ENCODE measurements at places on chromosomes 7 and 10.

DNA sequence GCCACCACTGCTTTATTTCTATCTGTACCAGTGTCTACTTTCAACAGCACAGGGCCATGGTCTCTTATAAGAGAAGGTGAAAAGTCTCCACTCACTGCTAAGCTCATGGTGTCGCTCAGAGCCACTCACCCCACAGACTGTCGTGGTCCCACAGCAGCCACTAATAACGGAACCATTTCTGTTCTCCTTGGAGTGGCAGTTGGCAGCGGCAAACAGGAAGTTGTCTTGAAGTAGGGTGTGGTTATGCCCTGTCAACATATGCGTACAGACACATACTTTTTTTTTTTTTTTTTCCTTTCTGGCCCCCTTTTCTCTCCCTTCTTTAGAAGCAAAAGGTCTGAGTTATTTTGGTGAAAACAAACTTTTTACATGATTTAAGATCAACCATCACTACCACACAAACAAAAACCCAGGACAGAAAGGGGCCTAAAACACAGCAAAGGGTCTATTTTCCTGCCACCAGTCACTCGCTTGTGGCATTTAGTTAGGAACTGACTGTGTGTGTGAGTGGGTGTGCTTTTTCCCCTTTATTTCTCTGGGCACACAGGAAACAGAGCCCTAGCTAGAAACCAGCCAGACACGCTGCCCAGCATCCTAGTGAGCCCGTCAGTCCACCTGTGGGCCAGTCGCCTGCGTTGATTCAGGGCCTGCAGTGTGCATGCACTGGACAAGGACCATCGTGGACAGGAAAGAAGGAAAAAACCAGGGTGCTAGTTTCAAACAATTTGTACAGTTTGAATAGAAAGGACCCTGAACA, 96.7 kb upstream of the EFCAB10 start:
- DNase-seq, result peak; percentile 46

GRCh38 chr10:83725567-83725966, 413.7 kb upstream of the GHITM start:
- DNase-seq, result no peak

GRCh38 chr10:31401287-31401686, 82.3 kb downstream of the ZEB1 start:
- no peak for DNase-seq

GRCh38 chr7:66250711-66251110, 45.6 kb downstream of the TPST1 start:
- DNase-seq, result no peak

DNA sequence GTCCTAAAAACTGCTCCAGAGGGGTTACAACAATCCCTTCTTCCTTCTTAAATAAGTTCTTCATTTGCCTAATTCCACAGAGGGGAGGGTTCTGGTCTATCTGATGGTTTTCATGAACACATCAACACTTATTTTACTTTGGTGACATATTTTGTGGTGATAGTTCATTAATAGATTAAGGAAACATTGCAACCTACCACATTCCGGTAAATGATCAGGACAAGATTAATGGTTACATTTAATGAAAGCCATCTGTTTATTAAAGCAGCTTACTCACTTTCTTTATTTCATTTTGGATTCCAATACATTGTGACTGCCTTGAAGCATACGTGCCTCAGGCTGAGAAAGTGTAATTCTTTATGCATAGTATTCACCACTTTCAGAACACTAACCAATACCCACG, 101.0 kb downstream of the SKIDA1 start:
- no peak for DNase-seq

DNA sequence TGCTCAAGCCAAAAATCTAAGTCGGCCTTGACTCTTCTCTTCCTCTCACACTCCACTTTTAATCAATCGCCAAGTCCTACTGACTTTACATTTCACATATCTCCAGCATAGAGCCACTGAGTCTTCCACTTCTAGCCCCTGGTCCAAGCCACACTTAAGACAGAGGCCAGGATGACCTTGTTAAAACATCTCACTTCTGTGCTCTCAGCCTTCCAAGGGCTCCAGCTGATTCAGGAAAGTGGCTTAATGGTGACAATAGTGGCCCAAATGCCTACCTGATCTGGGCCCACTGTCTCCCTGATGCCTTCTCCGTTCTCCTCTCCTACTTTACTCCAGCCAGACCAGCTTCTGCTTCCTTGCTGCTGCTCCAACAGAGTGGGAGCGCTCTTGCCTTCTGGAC, 4.4 kb downstream of the TBATA start:
- DNase-seq, result no peak

GRCh38 chr10:13633689-13634088, 46.9 kb downstream of the PRPF18 start:
- DNase-seq, result no peak

- DNase-seq, result no peak
Observed at GRCh38 chr7:18357691-18358090, 137.9 kb upstream of the HDAC9 start.

- DNase-seq, result no peak
Observed at GRCh38 chr10:13977861-13978532, 352.7 kb downstream of the FRMD4A start.

DNA sequence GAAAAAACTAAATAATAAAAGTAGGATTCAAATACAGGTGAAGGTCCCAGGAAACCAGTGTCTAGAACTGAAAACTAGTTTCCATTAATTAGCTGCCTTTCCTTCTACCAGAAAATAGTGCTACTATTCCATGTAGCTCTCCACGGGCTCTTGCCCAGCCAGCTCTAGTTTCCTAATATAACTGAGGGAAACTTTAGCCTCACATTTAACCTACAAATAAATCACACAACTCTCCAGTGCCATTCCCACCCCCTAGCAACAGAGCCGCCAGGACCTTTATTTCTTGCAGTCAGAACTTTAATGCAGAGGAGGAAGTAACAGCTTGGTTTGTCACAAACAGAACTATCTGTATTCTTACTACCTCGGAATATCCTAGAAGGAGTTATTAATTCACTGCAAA, 10.3 kb downstream of the TOMM7 start:
- DNase-seq, result no peak

DNA sequence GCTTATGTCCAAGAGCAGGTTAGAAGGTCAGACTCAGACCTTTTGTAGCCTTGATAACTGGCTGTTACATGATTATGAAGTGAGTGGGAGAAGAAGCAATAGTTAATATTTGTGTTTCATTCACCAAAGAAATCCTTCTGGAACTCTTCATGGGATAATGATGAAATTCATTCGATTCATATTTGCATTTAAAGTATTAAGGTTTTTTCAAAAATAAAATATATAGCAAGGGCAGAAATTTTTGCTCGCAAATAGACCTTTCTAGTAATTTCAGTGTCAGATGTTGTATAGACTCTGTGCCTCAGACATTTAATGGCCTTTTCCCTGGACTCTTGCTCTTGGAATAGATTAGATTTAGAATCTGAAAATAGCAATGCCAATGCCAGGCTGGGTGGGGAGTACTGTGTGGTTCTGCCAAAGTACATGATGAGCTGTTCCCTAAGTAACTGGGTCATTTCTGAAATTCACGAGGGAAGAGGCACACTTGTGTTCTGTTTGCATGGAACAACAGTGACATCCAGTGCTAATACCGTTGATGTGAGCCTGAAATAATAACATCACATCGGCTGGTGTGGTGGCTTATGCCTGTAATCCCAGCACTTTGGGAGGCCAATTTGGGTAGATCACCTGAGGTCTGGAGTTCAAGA, 119.2 kb downstream of the MBL2 start:
- DNase-seq, result no peak

DNA sequence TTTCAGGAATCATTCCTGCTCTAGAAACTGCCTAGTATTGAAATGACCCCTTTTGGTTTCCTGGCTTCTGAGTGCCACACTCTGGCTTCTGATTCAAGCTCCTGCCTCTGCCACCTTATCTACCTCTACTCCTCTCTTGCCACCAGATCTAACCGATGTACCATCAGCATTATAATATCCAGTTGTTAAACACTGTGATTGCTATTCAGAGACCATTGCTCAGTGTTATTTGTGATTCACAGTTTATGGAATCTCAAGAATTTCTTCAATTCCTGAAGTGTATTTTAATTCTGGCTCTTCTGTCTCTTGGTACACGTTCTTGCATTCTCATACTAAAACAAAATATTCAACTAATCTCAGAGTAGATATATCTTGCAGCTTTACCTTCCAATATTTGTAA, 88.7 kb downstream of the DYNC1I1 start:
- DNase-seq, result no peak

GRCh38 chr10:48440771-48441170, 134.3 kb downstream of the MAPK8 start:
- DNase-seq, result no peak

DNA sequence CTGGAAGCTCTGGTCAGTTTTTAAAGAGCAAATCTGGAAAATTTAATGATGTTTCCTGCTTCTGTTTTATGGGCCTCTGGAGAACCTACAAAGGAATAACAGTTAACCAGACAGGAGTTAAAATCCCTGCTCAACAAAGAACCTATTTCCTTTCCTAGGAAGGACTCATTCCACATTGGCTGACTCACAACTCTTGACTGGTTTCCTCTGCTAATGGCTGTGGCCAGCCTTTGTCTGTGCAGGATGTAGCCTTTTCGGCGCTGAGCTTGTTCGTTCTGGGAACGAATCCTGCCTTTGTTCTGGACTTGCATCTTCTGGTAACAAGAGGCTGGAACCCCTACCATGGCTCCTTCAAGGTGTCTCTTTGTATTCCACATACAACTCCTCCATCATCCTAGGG, 112.8 kb upstream of the PDCD4 start:
- no peak for DNase-seq

- DNase-seq, result no peak
Observed at GRCh38 chr10:125015356-125015944, 73.5 kb downstream of the ZRANB1 start.

DNA sequence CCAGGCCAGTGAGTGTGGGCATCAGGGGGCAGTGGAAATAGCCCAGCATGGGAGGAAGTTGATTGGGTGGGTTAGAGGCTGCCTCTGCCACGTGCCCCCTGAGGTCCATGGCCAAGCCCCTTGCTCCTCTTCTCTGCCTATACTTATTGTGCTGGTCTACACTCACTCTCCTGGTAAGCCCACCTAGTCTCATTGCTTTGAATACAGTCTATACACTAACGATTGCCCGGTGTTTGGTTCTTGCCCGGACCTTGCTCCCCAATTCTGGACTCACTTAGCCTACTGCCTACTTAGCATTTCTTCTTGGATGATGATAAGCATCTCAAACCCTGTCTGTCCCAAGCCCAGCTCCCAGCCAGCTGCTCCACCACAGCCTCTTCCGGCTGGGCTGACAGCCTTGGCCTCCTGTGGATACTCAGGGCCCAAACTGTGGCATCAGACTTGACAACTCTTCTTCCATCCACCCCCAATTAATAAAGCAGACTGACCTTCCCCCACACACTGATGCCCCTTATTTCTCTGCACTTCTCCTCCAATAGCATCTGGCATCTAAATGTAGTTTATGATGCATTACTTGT, 10.1 kb downstream of the LRRC18 start:
- no peak for DNase-seq

GRCh38 chr10:95963202-95963990, 55.6 kb downstream of the CC2D2B start:
- peak; percentile 13 for DNase-seq
